ENCODE measurements at places on chromosomes 2 and 18.

DNA sequence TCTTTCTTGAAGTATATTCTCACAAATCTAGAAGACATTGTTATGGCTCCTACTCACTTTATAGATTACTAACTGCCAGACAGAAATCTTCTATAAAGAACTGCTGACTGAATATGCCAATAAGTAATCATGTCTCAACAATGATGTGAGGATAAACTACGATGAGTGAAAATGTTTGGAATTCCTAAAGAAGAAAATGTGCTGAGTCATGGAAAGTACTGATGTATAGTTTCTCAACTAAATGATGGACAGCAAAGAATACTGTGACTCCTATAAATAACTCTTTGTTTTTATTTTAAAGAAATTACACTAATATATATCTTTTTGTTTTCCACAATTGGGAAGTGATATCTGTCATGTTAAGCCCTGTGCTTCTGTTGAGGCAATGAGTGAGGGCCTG, 232.9 kb downstream of the LNPK start:
- peaks cover 8% of the 10 kb centered on the region for H3K27me3 ChIP-seq
- H3K27ac ChIP-seq, result no peak overlapping the region
- no peaks in the 10 kb centered on the region for H3K4me1 ChIP-seq
- H3K4me3 ChIP-seq, result no peak overlapping the region
- peaks cover 5% of the 10 kb centered on the region for H3K36me3 ChIP-seq
- no peak for DNase-seq

- no peak for DNase-seq
- H3K4me3 ChIP-seq, result no peak overlapping the region
- H3K4me1 ChIP-seq, result peaks cover 14% of the 10 kb centered on the region
- H3K27ac ChIP-seq, result no peak overlapping the region
- H3K36me3 ChIP-seq, result no peaks in the 10 kb centered on the region
Observed at GRCh38 chr18:23719634-23720201, 30.5 kb downstream of the LAMA3 start.

DNA sequence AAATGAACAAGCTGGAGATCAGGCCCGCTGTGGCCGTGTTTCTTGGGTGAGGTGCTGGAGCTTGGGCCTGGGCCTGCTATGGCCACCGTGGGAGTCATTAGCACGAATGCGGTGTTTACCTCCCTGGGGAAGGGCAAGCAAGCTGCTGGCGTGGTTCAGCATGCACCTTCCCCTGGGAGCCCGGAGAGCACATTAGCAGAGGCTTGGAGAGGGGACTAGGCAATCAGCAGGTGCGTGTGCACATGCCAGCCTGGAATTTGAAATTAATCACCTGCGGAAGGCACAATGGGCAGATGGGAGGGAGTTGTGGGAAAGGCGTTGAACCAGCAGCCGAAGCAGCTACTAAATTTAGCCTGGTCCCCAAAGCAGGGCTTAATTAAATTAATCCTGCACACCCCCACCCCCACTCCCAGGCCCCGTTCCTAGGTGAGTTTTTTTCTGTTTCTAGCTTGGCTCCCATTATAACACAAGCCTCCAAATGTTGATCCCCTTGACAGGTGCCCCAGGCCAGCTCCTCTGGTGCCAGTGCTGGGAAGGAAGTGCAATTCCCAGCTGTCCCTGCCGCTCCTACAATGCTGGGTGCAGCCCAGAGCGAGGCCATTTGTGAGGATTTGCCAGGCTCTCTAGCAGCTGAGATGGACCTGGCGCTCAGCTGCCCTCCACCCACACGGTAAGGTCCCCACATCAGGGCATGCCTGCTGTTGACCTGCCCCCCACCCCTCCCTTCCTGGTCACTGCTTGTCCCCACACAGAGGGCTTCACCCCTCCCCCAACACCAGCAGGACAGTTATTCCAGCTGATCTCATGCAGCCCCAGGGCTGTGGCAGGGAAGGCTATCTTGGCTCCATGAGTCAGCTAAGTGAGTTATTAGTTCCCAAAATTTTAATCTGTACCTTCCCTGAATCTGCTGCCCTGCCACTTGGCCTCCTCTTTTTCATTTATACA, 115.0 kb downstream of the ZBTB7C start:
- H3K36me3 ChIP-seq, result no peaks in the 10 kb centered on the region
- H3K4me3 ChIP-seq, result no peak overlapping the region
- H3K4me1 ChIP-seq, result peaks cover 35% of the 10 kb centered on the region
- no peak overlapping the region for H3K27ac ChIP-seq
- peaks cover 5% of the 10 kb centered on the region for H3K27me3 ChIP-seq
- DNase-seq, result no peak

DNA sequence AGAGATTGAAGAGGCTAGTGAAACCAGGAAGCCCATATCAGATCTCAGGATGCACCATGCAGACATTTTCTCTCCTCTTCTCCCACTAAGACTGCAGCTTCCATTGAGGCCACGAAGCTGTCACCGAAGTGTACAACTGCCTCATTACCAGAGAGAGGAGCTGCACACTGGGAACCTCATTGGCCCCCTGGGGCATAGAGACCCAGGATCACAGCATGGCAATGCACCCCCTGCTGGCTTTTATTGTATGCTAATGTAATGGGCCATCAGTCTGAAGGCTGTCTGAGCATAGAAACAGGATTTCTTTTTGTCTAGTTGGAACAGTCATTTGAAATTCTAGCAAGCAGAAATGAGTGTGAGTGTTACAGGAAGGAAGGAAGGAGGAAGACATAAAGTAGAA, 861.6 kb upstream of the CELF4 start:
- no peak overlapping the region for H3K27ac ChIP-seq
- peaks cover 3% of the 10 kb centered on the region for H3K27me3 ChIP-seq
- peaks cover 5% of the 10 kb centered on the region for H3K4me1 ChIP-seq
- DNase-seq, result no peak
- H3K4me3 ChIP-seq, result no peak overlapping the region
- H3K36me3 ChIP-seq, result no peaks in the 10 kb centered on the region

DNA sequence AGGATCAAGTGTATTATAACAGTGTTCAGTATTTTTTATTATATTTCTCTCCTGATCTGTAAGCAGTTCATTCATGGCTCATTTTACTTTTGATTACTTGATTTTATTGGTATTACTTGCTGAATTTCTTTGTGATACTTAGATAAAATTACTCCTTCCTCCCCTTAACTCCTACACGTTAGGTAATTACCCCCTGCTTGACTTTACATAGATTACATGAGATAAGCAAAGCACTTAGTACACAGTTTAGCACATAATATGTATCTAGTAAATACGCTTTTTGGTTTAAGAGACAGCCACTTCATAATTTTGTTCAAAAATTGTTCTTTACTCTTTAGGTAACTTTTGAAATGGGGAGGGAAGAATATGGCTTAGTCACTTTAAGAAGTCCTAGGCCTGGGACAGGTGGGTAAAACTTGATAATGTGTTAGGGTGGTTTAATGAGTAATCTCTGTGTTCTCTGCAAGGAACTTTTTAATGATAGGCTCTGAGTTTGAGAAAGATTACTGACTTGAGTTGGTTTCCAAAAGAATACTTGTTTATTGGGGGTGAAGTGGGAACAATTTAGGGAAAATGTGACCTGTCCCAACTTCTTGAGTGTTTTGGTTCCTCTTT, 80.9 kb downstream of the NCOA1 start:
- no peaks in the 10 kb centered on the region for H3K4me1 ChIP-seq
- no peak for DNase-seq
- no peak overlapping the region for H3K27ac ChIP-seq
- H3K36me3 ChIP-seq, result peaks cover 12% of the 10 kb centered on the region

DNA sequence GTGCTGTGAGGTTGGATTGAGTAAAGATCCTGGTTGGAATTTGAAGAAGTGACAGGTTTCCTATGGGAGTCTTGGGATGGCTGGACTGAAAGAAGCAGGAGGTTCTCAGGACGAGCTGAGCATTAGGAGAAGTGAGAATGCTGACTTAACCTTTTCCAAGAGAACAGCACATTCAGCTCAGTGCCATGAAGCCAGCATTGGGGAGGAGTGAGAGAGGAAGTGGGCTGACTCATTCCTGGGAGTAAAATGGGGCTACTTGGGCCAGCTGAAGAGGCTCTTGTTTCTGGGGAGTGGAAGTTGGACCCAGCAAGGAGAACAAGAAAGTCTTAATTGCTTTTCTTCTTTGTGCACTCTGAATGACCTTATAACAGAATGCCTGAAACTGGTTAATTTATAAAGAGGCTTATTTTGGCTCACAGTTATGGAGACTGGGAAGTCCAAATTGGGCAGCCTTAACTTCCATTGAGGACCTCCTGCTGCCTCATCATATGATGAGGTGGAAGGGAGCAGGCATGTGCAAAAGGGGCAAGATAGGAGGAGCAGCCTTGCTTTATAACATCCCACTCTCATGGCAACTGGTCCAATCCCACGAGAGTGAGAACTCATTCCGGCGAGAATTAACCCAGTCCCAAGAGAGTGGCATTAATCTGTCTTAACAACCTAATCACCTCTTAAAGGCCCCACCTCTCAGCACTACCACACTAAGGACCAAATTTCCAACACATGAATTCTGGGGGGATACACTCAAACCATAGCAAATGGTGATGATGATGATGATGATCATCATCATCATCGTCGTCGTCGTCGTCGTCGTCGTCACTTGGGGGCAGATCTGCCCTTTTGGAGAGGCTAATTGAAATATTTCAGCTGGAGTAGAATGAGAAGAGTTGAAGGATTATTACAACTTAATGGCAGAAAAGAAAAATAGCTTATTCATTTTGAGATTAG, 26.1 kb downstream of the DGUOK start:
- H3K36me3 ChIP-seq, result peaks cover 74% of the 10 kb centered on the region
- H3K4me1 ChIP-seq, result no peaks in the 10 kb centered on the region
- no peak overlapping the region for H3K4me3 ChIP-seq
- peak overlapping the region; percentile 15 for H3K27ac ChIP-seq
